ENCODE measurements at places on chromosomes 3 and 15.

- no peak for DNase-seq
Measured at GRCh38 chr3:69540706-69541581, 155.1 kb upstream of the FRMD4B start.

DNA sequence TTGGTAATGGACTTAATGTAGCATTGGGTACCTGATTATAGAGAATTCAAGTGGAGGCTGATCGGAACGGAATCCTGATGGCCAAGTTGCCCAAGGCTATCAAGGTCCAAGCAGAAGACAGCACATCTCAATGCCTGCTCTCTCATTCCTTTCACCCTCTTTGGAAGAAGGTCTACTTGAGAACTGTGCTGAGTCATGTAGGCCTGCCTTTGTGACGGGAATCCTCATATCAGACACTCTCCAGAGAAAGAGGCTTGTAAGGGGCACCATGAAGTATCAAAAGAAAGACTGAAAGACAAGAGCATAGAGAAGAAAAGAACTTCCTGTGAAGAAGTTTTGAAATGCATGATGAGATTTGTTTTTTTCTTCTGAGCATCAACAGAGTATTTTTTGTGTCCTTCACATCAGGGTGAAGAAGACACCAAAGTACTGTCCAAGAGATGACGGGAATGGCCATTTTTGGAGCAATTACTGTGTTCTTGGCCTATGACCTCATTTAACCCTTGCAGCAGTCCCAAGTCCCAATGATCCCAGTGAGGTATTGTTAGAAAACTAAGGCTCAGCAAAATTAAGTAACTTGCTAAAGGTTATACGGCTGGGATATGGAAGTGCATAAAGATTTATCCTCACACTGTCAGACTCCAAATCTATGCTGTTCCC is 13.2 kb upstream of the LARP6 start:
- no peak for DNase-seq

GRCh38 chr3:195093731-195094130 is 177.2 kb downstream of the XXYLT1 start:
- no peak for DNase-seq

DNA sequence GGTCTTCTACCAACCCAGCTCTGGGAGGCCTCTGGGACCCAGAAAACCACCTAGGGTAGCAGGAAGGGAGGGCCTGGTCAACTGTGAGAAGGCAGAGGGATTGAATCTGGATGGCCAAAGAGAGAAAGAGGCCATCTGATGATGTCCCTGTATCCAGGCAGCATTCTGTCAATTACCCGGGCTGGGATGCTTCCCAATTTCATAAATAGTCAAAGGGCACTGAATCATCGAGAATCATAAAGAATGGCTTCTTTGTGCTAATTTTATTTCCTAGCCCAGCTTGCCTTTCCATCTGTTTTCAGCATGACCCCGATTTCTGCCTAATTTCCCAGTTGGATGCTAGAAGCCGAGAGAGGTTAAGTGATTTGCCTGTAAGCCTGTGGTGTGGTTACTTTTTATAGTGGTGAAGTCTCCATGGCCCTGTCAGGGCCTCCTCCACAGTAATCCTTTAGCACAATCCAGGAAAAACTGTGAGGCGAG is 129.2 kb downstream of the FAM43A start:
- DNase-seq = no peak

DNA sequence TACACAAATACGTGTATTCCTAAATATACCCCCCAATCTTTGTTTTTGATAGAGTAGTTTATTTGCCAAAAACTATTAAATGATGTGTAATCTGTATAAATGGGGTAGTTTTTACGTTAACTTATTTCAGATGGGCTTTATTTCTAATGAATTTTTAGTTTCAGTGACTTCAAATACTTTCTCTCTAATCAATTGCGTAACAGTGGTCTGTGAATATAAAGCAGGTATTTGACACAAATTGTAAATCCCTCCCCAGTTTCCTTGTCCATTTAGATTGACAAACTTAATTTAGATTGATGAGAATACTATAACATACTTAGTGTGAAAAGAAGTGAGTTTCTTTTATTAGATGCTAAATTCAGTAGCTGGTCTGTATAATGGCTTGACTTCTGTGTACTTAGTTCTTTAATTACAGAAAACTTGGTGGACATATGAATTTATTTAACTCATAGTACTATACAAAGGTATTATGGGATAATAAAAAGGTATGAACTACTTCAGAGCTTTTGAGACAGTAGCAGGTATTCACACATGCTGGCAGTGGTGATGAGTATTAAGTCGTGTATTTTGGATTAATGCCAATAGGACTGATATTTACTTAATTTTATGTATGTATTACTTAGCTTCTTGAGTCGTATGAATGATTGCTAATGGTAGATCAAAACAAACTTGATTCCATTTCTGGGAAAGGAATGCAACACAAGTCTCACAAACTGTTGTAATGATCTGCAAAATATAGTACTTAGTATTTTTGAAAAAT is 81.6 kb downstream of the STT3B start:
- DNase-seq = no peak

- DNase-seq = no peak
Measured at GRCh38 chr15:41043276-41043951, 72.7 kb downstream of the INO80 start.

- no peak for DNase-seq
Measured at GRCh38 chr3:124587053-124587408, 143.2 kb upstream of the UMPS start.

GRCh38 chr3:11379824-11380701 is 107.9 kb downstream of the ATG7 start:
- DNase-seq = no peak

- DNase-seq = no peak
Measured at GRCh38 chr15:32778391-32779176, 60.8 kb downstream of the GREM1 start.

DNA sequence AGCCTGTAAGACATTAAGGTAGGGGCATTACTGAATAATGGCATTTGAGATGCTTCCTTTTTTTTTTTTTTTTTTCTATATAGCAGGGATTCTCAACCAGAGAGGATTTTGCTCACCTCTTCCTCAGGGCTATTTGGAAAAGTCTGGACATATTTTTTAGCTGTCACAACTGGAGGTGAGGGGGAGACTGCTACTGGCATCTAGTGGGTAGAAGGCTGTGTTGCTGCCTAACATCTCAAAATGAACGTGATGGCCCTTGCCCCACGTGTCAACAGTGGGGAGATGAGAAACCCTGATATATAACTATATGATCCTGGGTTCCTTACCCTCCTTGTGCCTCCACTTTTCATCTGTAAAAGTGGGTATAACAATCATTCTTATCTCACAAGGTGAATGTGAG is 71.9 kb downstream of the CADPS start:
- DNase-seq = no peak

GRCh38 chr3:89571707-89572106 is 464.3 kb downstream of the EPHA3 start:
- no peak for DNase-seq

DNA sequence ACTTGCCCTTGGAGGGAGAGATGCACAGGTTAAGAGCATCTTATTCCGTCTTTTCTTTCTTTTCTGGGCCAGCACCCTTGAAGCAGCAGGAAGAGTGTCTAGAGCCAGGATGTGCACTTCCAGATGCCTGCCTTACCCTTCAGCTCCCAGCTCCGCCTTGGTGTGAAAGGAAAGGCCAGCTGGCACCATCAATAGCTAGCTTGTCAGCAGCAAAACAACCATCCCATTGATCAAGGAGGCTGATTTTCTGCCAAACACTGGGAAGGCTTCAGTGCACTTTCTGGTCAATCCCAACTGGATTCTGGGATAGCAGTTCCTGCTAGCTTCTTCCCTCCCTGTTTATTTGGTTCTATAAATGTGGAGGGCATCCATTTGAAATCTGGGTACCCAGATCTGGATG is 110.9 kb upstream of the GALNT15 start:
- no peak for DNase-seq

- DNase-seq = no peak
Measured at GRCh38 chr3:88059380-88060170, 520 bp downstream of the ZNF654 start.

GRCh38 chr15:77905301-77905920 is 172.1 kb downstream of the TBC1D2B start:
- peak; percentile 10 for DNase-seq

DNA sequence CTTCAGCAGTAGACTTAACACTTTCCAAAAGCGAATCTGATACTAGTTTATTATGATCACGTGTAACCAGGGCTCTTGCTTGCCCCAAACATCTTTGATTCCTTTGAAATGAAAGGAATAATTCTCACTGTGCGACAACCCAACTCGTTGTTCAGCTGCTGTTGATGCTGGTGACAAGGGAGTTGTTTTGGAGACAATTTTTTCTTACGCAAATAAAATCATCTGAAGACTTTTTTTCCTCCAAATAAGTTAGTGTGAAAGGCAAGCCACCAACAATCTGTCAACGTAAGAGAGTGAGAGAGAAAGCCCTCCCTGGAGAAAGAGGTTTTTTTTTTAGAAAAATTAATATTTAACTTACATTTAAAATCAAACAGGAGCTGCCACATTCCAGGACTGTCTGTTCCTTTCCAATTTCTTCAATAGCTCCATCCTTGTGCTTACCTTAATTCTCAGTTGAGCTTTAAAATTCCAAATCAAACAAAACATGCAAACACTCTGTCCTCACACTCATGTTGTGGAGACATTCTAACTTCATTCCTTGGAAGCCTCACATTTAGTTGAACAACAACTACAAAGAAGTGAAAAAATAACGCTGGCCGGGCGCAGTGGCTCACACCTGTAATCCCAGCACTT is 4.9 kb upstream of the P3H2 start:
- no peak for DNase-seq

DNA sequence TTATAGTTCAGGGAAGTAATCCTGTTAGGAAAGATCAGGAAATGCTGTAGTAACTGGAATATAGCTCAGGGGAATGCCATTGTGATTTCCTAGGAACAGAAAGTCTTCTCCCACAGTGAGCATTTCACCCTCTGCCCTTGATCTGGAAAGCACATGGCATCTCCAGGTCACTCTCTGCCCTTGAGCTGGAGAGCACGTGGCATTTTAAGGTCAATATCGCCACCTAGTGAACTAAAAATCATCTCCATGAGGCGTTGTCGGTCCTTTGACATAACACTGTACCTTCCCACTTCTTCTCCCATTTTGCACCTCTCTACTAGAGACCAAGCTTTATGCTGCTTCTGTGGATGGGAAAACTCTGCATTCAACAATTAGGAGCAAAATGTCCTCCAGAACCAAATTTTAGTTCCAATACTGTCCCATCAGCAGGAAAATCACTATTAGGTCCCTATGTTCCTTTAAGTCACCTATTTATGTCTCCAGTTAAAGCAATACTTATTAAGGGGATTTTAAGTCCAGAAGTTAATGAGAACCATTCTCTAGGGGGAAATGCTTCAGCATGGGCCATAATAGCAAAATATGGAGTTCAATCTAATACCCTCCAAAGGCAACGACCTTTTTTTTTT is 54.7 kb upstream of the GK5 start:
- DNase-seq = no peak

- DNase-seq = no peak
Measured at GRCh38 chr15:34610354-34610753, 26.9 kb upstream of the GOLGA8B start.

DNA sequence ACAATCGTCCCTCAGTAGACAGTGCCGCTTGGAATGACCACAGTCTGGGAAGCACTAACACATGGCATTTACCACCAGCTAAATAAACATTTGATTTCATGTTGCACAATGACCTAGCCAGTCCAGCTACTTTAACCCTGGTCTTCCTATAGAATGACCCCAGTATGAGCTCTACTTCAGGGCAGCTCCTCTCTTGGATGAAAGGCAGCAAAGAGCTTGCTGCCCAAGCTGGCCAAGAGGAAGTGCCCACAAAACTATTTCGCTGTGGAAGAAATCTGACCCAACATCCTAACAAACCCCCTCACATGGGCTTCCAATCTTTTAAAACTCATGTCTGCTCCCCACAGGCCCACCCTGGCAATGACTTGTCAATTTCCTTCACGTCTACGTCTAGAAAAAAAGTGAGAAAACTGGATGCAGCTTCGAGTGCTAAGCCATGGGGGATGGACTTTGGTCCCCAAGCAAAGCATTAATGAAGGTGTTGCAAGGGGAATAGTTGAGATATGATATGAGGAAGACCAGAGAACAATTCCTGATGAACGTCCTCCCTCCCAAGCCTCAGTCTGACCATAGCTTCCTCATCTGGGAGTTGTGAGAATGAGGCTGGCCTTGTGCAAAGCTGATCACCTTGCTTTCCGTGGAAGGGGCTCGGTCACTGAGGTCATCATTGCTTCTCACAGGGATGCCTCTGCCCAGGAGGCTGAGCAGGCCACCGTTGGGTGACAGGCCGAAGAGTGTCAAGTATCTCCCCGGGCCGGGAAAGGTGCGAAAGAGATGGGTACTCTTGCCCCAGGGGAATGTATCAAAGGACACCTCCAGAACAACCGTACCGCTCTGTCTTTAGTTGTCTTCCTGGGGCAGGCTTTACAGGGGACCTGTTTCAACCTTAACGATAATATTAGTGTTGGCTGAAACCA is 964 bp downstream of the SLC25A20 start:
- no peak for DNase-seq
